Stimulated activated CD4-positive, alpha-beta T cell treated with anti-CD3 and anti-CD28 coated beads, Interleukin-4, amount 100 ng/mL, for 48 hours (primary cell): ENCODE measurements at places on chromosomes 5 and 9.

GRCh38 chr9:135728436-135729110 is 26.6 kb downstream of the KCNT1 start:
- no peak for DNase-seq

GRCh38 chr9:98518556-98518955 is 190.2 kb downstream of the GABBR2 start:
- no peak for DNase-seq

DNA sequence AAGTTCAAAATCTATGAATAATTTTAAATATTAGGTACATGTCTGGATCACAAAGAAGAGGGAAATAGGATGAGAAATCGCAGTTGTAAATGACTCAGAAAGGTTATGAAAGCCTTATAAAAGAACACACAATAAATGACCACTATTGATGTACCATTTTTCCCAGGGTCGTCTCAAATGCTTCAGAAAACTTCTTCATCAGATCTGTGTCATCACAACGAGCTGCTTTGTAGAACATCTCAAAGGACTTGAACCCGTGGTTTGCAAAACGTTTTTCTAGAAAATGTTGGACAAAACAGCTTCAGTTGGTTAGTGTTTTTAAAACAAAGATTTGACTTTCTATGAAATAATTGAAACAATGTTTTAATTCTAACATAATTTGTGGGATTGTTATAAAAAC is 100.1 kb downstream of the SVEP1 start:
- DNase-seq: no peak

DNA sequence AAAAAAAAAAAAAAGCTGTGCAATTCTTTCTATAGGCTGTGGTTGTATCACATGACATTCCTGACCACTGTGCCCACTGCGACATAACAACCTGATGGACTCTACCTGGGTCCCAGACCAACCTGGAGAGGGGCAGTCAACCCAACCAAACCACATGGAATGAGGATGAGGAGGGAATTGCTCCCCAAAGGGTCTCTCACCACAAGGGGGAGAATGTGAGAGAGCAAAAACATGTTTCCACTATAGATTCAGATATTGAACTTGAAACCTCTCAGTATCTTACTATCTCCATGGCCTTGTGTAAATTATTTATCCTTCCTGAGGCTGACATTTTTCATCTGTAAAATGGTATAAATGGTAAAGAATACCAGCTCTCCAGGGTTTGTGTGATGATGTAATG is 66.9 kb upstream of the SV2C start:
- DNase-seq: no peak

GRCh38 chr5:422323-423232 is 20.4 kb upstream of the EXOC3 start:
- no peak for DNase-seq

GRCh38 chr5:149951138-149951749 is 6.7 kb upstream of the PDE6A start:
- DNase-seq: no peak
